ENCODE measurements at places on chromosomes 2 and 18.

DNA sequence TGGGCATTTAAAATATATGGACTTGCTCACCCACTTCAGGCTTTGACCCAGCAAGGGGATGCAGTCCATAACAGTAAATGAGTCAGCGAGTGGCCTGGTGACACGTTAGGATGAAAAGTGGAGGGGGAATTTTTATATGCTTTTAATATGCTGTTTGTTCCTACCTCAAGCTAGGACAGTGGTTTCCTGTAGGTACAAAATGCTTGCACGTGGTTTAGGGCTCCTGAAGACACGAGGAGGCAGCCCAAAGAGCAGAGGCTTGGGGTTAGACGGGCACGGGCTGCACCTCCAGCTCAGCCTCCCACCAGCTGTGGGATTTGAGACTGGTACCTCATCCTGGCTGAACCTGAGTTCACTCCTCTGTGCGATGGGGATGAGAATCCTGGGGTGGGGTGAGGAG lies 306.2 kb upstream of the CXCR4 start:
- no peak for DNase-seq

DNA sequence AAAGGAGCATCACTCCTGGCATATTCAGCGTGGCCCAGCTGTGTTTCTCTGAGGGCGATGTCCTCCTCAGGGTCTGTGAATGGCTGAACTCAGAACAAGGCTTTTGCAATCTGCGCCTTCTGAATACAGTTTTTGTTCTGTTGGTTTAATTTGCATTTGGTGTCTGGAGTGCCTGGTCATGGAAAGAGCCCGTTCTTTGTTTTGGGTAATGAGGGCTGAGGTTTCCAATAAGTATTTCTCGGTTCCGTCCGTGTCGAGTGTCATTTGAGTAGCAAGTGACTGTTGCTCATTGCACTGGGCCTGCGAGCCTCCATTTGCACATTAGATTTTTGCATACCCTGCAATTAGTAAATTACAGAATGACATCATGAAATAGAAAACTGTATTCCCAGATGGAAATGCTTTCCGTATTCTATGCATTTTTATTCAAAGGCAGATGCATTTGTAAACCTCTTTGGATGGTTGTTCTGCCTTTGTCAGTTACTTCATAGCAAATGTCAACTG lies 57.3 kb downstream of the NEDD4L start:
- DNase-seq, result no peak

DNA sequence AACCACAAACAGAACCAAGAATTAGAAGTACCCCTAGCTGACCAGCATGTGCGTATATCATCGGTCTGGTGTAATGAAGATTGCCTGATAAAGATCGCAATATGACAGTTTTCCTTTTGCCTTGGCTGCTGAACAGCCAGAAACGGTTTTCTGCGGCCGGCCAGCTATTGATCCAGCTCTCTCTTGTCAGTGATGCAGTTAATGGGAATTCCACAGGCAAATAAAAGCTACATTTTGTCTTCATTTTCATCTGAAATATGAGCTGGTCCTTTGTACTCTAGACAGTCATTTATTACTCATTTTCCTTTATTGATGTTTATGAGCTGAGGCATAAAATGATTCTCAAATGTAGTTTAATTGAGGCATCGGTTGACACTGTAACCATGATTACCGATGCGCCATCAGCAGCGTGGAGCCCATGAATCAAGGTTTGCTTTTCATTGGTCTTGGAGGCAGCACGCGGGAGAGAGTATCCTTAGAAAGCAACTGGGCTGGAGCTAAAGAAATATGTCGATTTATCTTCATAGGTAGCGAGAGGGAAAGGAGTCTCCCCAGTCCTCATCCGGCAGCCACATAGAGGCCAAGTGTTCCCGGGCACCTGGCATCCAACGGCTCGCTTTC lies 535.2 kb downstream of the GALR1 start:
- no peak for DNase-seq

- DNase-seq, result no peak
Observed at GRCh38 chr2:190470256-190470826, 62.2 kb downstream of the MFSD6 start.

DNA sequence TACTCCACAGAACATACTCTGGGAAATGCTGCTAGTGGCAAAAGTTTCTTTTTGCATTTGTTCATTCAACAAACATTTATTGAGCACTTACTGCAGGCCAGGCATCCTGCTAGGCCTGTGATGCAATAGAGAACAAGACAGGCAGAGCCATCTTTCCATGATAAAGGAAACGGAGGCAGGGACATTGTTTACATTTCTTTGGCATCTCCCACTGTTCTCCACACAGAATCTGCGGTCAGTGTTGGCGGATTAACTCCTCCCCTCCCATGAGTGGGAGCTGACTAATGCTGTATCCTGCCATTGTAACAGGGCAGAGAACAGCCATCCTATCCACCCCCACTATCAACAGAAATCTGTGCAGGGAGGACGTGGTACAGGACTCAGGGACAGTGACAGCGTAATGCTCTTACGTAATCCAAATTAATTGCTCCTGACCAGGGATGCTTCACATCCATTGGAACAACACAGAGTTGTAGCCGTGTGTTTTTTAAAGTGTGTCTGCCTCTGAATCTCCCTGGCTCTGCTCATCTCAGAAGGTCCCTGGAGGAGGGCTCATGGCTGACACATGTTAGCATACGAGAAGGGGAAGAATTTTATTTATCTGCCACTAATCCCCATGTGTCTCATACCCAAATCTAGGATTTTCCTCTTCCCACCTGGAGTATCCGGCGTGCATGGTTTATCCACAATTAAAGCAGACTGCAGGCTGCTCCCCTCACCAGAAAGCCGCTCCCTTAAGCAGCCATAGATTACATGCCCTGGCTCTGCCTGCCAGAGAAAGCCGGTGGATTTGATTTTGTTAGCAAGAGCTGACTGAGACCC lies 32.3 kb downstream of the STEAP3 start:
- DNase-seq, result peak; percentile 94

DNA sequence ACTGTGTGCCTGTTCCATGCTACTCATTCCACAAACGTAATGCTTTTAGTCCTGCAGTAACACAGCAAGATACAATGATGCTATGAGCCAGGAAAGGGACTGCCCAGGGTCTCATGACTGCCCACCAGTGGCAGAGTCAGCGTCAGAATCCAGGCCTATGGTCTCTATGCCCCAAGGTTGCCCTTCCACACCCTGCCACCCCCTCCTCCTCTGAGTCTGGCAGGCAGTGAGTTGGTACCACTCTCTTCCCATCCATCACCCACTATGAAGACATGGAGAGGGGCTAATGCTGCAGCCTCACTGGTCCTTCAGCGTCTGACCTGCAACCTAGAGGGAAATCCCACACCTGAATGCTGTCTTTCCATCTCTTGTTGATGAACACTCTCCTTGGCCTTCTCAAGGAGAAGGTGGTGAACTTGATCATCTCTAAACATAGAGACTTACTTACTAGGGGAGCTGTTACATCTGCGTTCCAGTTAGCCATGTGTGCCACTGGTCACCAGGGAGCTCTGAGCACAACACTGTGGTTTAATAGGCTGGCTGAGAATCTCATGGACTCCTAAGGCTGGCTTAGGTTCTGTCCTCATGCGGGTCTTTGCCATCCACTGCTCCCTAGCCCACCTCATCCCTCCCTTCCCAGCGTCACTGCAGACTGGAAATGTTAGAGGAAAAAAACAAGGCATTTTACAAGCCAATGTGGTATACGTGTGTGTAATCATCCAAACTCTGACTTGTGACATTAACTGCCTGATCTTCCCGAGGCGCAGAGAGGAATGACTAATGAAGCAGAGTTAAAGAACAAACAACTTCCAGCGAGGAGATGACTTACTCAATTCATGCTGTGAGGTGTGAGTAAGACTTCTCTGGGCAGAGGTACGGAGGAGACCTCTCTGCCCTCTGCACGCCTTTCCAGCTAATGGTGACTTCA lies 28.8 kb downstream of the STEAP3 start:
- peak; percentile 98 for DNase-seq

GRCh38 chr2:130878316-130878715 lies 41.6 kb downstream of the ARHGEF4 start:
- no peak for DNase-seq

GRCh38 chr2:240502059-240502429 lies 55.7 kb downstream of the ANKMY1 start:
- no peak for DNase-seq

GRCh38 chr2:236639461-236640235 lies 70.0 kb downstream of the ACKR3 start:
- DNase-seq, result no peak

DNA sequence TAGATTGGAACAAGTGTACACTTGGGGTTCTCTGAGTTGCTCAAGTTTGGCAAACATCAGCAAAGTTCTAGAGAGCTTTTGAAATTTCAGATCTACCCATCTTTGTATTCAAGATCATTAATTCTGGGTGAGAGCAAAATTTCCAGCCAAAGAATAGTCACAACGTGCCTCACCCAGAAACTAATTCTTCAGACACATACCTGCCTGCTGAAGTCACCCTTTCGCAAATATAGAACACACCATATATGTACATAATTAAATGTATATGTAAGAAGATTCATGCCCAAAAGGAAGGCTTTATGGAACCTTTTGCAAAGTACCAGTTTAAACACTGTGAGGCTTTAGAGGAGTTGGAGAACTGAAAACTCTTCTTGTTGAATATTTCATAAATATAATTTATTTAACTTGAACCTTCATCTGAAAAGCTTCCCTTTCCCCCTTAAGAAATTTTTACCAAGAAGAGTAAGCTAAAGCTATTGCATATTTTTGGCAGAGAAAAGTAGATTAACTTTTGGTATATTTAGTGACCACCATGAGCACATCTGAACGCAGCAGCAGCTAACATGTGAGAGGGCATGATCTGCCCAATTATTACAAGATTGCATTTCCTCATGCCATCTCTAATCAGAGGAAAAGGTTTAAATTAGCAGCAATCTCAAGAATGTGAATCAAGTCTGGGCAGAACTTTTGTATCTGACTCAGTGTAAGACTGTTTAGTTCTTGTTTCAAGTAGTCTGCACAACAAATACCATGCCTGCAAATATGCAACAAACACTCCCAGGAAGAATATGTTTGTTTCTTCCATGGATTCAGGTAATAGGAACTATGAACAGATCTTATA lies 8.2 kb downstream of the RND3 start:
- peak; percentile 96 for DNase-seq

- no peak for DNase-seq
Observed at GRCh38 chr18:63191413-63191812, 128.2 kb downstream of the BCL2 start.

- DNase-seq, result peak; percentile 12
Observed at GRCh38 chr2:45178854-45179253, 169.6 kb upstream of the SIX2 start.

DNA sequence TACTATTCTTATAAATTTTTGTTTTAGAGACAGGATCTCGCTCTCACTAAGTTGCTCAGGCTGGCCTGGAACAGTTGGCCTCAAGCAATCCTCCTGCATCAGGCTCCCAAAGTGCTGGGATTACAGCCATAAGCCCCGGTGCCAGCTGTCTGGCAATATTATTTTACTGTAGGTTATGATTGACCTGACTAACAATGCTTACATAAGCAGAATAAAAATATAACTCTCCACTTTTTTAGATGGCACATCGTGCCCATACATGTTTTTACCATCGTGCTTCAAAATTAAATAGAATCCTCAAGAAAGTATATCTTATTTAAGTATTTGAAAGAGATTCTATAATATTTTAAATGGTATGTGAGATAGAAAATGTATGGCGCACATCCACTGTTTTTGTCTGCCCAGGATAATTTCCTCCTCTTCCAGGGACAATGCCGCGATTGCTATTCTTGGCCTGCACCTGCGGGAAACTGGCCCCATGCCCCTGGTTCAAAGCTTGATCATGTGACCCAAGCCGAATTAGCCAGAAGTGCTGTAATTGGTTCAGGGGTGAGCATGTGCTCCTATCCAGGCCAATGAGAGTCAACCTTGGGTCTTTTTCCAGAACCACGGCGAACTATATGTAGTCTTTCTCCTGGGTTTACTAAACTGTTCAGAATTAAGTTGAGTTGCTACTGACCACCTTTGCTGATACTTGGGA lies 38.3 kb upstream of the GREB1L start:
- DNase-seq, result no peak

- no peak for DNase-seq
Observed at GRCh38 chr2:132825601-132826000, 155.6 kb upstream of the LYPD1 start.

DNA sequence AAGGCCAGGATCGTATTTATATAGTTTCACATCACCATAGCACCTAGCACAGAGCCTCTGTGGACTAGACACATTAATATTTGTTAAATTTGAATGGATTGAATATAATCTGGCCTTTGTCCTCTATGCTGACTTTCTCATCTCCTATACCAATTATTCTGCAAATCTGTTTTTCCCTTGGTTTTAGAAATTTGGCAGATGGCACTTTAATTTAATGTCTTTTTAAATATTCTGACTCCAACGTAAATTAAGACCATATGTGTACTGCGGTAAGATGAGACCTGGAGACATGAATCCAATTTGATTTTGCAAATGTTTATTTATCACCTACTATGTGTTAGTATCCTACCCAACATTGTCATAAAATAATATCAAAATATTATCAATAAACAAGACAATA lies 1281.9 kb upstream of the PIK3C3 start:
- DNase-seq, result no peak

Measured in bronchial epithelial cell (primary cell).